ENCODE measurements at places on chromosomes 13 and 19.

DNA sequence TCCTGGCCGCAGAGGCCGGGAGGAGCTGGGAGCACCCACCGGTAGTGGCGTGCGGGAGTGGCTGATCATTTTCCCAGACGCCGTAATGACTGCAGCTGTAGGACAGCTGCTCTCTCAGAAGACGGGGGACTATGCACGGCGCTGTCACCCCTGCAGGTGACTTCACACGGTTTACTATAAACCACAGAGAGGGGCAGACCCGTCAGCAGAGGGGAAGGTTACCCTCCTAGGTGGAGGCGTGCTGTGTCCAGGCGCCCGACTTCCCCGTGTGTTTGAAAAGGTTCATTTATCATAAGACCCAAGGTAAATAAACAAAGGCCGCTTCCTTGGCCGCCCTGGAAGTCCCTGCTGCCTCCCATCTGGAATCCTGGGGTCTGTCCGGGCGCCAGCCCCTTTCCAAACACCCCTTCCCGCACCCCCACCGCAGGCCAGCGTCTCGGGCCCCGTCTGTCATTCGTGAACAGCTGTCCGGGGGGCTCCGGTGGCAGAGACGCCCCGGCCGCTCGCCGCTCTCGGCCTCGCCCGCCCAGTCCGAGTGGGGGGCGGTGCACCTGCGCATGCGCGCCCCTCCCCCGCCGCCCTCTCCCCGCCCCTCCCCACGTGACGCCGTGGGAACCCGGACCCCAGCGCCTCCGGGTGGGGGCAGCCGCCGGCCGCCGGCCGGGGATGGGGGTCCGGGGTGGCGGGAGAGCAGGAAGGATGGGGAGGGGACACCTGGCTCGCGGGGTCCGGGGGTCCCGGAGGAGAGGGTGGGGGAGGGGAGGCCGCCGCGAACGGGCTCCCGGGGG lies 915 bp downstream of the SHC2 start:
- H3K27ac ChIP-seq: peak overlapping the region; percentile 42
- no peak for DNase-seq
- no peaks in the 10 kb centered on the region for H3K36me3 ChIP-seq
- no peaks in the 10 kb centered on the region for H3K4me1 ChIP-seq
- peak overlapping the region; percentile 63 for H3K4me3 ChIP-seq
- H3K27me3 ChIP-seq: no peaks in the 10 kb centered on the region

- no peaks in the 10 kb centered on the region for H3K36me3 ChIP-seq
- H3K4me3 ChIP-seq: no peak overlapping the region
- DNase-seq: no peak
- H3K4me1 ChIP-seq: peaks cover 5% of the 10 kb centered on the region
Observed at GRCh38 chr13:39474600-39474999, 128.4 kb downstream of the LHFPL6 start.

- H3K4me1 ChIP-seq: no peaks in the 10 kb centered on the region
- no peak overlapping the region for H3K4me3 ChIP-seq
Observed at GRCh38 chr13:94028234-94028633, 451.2 kb downstream of the DCT start.

GRCh38 chr19:36528921-36529518 lies 949 bp upstream of the ZNF260 start:
- DNase-seq: no peak
- peaks cover 41% of the 10 kb centered on the region for H3K36me3 ChIP-seq
- peak overlapping the region; percentile 92 for H3K27ac ChIP-seq
- H3K4me1 ChIP-seq: no peaks in the 10 kb centered on the region

- peak overlapping the region; percentile 94 for H3K4me3 ChIP-seq
- peak overlapping the region; percentile 75 for H3K27ac ChIP-seq
- H3K36me3 ChIP-seq: no peaks in the 10 kb centered on the region
- H3K4me1 ChIP-seq: peaks cover 9% of the 10 kb centered on the region
Observed at GRCh38 chr19:1566392-1567115, 1.6 kb downstream of the MEX3D start.

DNA sequence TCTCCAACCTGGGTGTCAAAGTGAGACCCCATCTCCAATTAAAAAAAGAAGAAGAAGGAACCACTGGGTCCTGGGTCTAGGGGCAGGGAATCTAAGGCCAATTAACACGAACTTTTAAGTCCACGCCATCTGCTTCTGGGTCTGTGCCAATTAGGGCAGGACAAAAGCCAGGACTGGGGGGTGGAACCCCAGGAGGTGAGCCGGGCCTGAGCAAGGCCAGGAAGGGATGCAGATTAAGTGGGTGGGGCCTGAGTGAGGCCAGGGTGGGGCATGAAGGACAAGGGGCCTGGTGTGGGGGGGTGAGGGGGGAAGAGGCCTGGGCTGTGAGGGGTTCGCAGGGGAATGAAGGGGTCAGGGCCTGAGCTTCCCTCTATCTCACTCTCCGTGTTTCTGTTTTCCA lies 26.3 kb upstream of the ZNF83 start:
- H3K4me3 ChIP-seq: no peak overlapping the region
- no peak for DNase-seq
- H3K4me1 ChIP-seq: no peaks in the 10 kb centered on the region

GRCh38 chr13:85528491-85529217 lies 270.6 kb downstream of the SLITRK6 start:
- no peak overlapping the region for H3K4me3 ChIP-seq
- H3K27me3 ChIP-seq: no peaks in the 10 kb centered on the region
- no peak for DNase-seq
- H3K36me3 ChIP-seq: no peaks in the 10 kb centered on the region
- no peak overlapping the region for H3K27ac ChIP-seq

DNA sequence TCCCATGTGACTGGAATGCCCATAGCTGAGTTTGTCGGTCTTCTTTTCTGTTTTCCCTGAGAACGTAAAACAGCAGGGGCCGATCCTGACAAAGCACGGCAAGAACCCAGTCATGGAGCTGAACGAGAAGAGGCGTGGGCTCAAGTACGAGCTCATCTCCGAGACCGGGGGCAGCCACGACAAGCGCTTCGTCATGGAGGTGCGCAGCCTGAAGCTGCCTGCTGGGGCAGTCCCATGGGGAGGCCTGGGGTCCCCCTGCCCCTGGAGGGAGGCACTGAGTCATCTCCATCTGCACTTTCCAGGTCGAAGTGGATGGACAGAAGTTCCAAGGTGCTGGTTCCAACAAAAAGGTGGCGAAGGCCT lies 18.2 kb upstream of the QTRT1 start:
- no peak overlapping the region for H3K4me3 ChIP-seq
- no peaks in the 10 kb centered on the region for H3K27me3 ChIP-seq
- H3K27ac ChIP-seq: no peak overlapping the region
- H3K36me3 ChIP-seq: peaks cover 100% of the 10 kb centered on the region

GRCh38 chr13:68490594-68490993 lies 1260.5 kb upstream of the PCDH9 start:
- H3K36me3 ChIP-seq: no peaks in the 10 kb centered on the region
- no peak overlapping the region for H3K4me3 ChIP-seq
- no peak for DNase-seq
- H3K4me1 ChIP-seq: no peaks in the 10 kb centered on the region

GRCh38 chr19:49326165-49326704 lies 1.2 kb upstream of the SLC6A16 start:
- no peaks in the 10 kb centered on the region for H3K36me3 ChIP-seq
- no peak for DNase-seq
- H3K27ac ChIP-seq: no peak overlapping the region
- no peak overlapping the region for H3K4me3 ChIP-seq

GRCh38 chr19:33819880-33820781 lies 23.5 kb downstream of the KCTD15 start:
- no peaks in the 10 kb centered on the region for H3K4me1 ChIP-seq
- peak overlapping the region; percentile 64 for H3K4me3 ChIP-seq
- peak overlapping the region; percentile 67 for H3K27ac ChIP-seq

DNA sequence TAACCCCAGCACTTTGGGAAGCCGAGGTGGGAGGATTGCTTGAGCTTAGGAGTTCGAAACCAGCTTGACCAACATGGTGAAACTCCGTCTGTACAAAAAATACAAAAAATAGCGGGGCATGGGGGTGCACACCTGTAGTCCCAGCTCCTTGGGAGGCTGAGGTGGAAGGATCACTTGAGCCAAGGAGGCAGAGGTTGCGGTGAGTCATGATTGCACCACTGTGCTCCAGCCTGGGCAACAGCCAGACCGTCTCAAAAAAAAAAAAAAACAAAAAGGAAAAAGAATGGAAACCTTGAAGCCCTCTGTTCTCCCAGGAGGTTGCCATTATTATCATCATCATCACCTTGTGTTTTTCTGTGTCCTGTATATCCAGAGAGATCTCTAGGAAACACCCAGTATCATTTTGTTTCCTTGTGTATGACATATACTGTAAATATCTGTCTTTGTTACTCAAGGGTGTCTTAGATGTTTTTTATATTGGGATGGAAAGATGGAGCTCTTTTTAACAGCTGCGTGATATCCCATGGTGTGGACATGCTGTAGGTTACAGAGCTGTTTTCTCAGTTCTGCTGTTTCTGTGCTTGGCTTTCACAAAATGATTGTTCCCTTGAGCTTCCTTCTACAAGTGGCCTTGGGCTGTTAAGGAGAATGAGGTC lies 11.8 kb downstream of the CHAF1A start:
- H3K27ac ChIP-seq: no peak overlapping the region
- no peak for DNase-seq
- H3K36me3 ChIP-seq: peaks cover 3% of the 10 kb centered on the region
- peaks cover 4% of the 10 kb centered on the region for H3K4me1 ChIP-seq
- H3K4me3 ChIP-seq: no peak overlapping the region

GRCh38 chr13:76725211-76725610 lies 161.0 kb downstream of the KCTD12 start:
- peaks cover 5% of the 10 kb centered on the region for H3K4me1 ChIP-seq
- no peak overlapping the region for H3K27ac ChIP-seq
- no peak for DNase-seq

DNA sequence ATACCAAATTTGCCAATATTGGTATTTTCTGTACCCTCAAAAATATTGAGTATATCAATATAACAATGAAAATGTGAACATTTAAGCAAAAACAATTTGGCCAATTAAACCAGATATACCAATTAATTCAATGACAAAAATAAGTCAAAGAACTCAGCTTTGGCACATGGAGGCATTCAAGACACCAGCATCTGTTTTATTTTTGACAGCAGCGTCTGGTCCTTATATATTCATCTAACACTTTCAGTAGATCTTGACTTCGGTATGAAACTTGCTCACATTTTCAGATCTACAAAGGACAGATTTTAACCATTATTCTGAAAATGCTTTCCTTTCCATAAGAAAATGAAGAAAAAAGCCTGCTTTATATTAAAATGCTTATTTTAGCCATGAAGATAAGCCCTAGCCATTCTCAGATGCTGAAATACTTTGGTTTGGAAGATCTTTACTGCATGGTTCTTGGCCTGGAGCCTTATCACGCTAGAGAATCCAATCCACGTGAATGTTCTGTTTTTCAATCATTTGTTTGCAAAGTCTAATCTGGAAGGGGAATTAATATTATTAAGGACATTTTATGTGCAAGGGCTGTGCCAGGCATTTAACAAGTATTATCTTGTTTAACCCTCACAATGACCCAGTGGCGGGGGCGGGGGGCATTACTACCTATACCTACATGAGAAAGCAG lies 132.2 kb downstream of the DLEU7 start:
- no peak overlapping the region for H3K4me3 ChIP-seq
- H3K36me3 ChIP-seq: no peaks in the 10 kb centered on the region
- H3K4me1 ChIP-seq: no peaks in the 10 kb centered on the region
- no peak overlapping the region for H3K27ac ChIP-seq
- H3K27me3 ChIP-seq: no peaks in the 10 kb centered on the region

GRCh38 chr13:113324398-113324797 lies 27.4 kb downstream of the LAMP1 start:
- H3K4me3 ChIP-seq: no peak overlapping the region
- H3K4me1 ChIP-seq: no peaks in the 10 kb centered on the region
- no peaks in the 10 kb centered on the region for H3K27me3 ChIP-seq

GRCh38 chr13:65453982-65454381 lies 1776.2 kb downstream of the PCDH9 start:
- no peak for DNase-seq
- H3K27ac ChIP-seq: no peak overlapping the region
- H3K36me3 ChIP-seq: no peaks in the 10 kb centered on the region
- H3K27me3 ChIP-seq: no peaks in the 10 kb centered on the region
- H3K4me1 ChIP-seq: no peaks in the 10 kb centered on the region
- no peak overlapping the region for H3K4me3 ChIP-seq

DNA sequence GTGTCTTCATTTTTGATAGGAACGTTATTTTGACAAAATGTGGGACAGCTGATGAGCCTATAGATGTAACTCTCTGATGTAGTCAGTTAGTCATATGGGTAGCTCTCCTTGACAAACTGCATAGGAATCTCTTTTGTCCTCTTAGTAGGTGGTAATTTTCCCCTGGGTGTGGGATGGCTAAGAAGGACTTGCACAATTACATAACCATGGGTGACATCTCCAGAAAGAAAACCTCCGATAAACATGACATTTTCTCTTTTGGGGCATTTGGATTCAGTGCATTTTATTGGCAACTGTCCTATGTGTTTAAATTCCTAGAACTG lies 41.8 kb downstream of the IGFL3 start:
- H3K4me3 ChIP-seq: no peak overlapping the region
- no peak overlapping the region for H3K27ac ChIP-seq
- peaks cover 3% of the 10 kb centered on the region for H3K27me3 ChIP-seq
- DNase-seq: no peak

DNA sequence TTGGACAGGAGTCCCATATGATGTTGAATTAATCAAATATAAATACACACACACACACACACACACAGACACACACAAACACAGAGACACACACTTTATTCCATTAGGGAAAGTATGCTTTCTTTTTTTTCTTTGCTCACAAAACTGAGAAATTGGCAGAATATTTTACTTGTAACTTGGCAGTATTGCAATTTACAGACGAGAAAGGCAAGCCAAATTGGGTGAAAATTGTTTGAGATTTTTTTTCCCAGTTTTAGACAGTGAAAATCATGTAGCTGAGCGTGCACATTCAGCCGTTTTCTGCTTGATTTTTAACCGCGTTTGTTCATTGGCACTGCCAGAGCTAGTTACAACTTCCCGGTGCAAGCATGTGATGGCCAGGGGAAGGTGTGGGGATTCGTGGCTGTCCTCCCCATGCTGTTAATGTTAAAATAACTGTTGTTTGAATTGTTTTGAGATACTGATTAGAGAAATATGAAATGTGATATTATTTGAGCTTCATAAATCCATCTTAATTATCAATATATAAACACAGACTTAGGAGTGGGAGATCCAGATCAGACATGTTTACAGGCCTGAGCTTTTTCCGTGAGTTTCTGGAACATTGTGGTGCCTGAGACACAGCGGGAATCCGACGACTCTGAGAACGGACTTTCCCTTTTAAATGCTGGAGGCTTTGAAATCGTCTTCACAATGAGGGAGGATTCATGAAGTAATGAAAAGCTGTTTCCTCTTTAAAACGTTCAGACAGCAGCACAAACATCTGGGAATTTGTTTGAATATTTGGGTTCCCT lies 125.5 kb downstream of the KCNRG start:
- H3K27ac ChIP-seq: peak overlapping the region; percentile 27
- H3K4me1 ChIP-seq: no peaks in the 10 kb centered on the region
- peak overlapping the region; percentile 1 for H3K4me3 ChIP-seq
- H3K27me3 ChIP-seq: no peaks in the 10 kb centered on the region
- DNase-seq: no peak
- H3K36me3 ChIP-seq: no peaks in the 10 kb centered on the region

DNA sequence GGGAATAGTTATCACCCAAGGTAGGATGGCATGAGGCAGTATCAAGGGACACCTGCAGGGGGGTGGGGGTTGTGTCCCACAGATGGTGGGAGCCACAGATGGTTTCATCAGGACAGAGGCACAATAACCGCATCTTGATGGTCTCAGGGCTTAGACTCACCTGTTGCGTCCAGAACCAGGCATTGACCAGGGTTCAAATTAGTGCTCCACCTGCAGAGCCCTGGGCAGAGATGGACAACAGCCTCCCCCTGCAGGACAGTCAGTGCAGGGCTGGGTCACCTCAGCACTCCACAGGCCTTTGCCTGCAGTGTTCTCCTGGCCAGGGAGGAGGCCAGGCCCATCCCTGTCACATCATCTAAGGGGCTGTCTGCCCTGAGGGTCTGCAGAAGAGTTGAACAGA lies 14.5 kb upstream of the CEACAM1 start:
- no peaks in the 10 kb centered on the region for H3K27me3 ChIP-seq
- no peak overlapping the region for H3K27ac ChIP-seq
- no peak for DNase-seq
- H3K4me3 ChIP-seq: no peak overlapping the region
- H3K4me1 ChIP-seq: no peaks in the 10 kb centered on the region
